ENCODE measurements at places on chromosomes 11 and 22. TPM values are rescaled to one million over a fixed set of nuclear protein-coding genes. Genes with fewer than 3 reads are reported as not detected.

Gene OR52E8
- not detected for total RNA-seq

Gene XRRA1
- total RNA-seq: 6.2 TPM

Gene LUZP2
- not detected for total RNA-seq

Gene HEPN1
- not detected for total RNA-seq

Gene KDELR3
- total RNA-seq: 32.9 TPM

Gene LTBP3
- total RNA-seq: 13.1 TPM

Gene C22orf42
- not detected for total RNA-seq

Gene SLC2A11
- 5.3 TPM for total RNA-seq

Gene KRTAP5-8
- not detected for total RNA-seq

Gene OR8G1
- under 0.01 TPM for total RNA-seq

Gene C11orf52
- total RNA-seq: 0.13 TPM

Gene POU2AF2
- total RNA-seq: not detected

Gene SLC35F2
- total RNA-seq: 43.9 TPM

Gene RIMBP3C
- 0.13 TPM for total RNA-seq

Gene SNX32
- 0.51 TPM for total RNA-seq

Gene CCDC73
- not detected for total RNA-seq

Gene KCNJ1
- 0.13 TPM for total RNA-seq

Gene MRPL48
- total RNA-seq: 23.9 TPM

Gene SCUBE2
- total RNA-seq: 1.5 TPM

Gene MRGPRX4
- total RNA-seq: 0.51 TPM

Gene GRAP2
- total RNA-seq: not detected

Gene ZFPL1
- total RNA-seq: 24.7 TPM

Gene BLID
- total RNA-seq: 0.39 TPM

Gene SAA4
- total RNA-seq: not detected
